ENCODE measurements at places on chromosomes 1 and 21.

GRCh38 chr1:235060607-235061470 lies 67.8 kb downstream of the TOMM20 start:
- DNase-seq, result no peak

DNA sequence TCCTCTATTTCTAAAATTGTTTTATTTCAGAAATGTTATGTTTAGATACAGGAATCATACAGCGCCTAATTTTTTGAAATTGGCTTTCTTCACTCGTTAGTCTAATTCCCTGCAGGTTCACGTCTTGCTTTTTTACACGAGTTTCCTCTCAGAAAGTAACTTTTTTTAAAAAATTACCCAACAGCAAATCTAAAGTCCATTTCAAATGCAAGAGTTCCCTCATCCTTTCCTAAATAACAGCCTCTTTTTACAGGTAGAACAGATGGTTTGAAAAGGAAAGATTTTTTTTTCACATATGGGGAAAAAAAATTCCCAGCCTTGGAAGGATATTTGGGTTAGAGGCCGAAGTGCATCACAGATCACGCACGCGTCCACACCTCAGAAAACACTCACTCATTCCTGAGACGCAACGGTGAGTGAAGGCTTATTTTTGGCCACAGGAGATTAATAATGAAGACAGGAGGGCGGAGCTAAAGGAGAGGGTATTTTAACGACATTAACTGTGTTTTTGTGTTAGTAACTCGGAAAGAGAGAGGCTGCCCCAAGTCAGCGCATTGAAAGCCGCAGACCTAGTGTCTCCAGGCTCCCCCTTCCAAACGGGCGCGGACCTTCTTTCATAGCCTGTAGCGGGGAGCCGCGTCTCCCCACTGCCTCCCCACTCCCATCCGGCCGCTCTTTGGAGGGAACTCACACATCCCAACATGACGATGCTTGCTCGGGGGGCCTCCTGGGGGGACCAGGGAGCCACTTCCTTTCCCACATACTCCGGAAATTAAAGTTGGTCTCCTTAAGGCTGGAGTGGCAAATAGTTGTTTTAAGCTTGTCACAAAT lies 969 bp upstream of the RIPK4 start:
- no peak for DNase-seq

DNA sequence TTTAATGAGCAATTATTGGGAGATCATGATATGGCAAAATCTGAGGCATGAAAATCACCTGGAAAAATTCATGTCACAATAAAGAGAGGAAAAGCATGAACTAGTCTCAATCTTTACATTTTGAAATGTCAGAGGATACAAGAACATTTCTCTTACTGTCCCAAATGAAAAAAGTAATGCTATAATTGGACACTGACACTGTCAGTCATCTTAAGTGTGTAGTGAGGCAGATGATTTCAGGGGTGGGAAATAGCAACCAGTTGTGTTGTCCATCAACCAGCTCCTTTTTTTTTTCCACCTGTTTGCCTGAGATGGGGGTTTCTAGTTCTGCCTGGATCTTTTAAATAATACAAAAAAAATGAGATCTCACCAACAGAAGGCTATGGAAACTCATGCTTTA lies 646.2 kb downstream of the KCNT2 start:
- DNase-seq, result no peak

GRCh38 chr21:38075833-38076587 lies 159.8 kb upstream of the KCNJ6 start:
- DNase-seq, result no peak

DNA sequence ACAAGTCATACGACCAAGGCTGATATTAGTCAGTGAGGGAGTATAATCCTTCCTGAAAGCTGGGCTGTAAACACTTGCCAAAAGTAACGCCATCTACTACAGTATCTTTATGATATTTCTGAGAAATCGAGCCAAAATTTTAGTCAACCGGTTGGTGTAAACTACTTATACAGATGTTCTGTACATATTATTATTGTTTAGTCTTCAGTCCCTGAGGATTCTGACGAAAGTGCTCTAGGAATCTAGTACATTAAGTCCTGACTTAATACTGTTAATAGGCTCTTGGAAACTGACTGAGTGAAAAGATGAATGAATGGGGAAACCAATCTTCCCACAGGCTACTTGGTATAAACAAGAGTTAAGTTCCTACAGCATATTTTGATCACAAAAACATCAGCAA lies 274.3 kb downstream of the USP25 start:
- DNase-seq, result no peak

DNA sequence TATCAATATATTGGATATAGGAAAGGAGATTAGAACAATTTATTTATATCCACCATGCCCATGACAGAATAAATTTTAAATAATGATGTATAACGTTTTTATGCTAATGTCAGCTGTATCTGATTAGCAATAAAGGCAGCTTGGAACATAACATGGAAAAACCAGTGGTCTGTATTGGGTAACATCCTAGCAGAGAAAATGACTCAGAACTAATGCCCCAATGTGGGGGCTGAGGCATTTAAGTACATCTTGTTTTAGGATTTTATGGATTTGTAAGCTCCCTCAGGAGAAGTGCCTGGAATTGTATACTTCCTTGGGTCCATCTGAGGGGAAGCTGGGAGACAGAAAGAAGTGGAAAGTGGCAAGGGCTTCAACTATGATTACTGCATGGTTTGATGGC lies 82.3 kb downstream of the HMCN1 start:
- no peak for DNase-seq

DNA sequence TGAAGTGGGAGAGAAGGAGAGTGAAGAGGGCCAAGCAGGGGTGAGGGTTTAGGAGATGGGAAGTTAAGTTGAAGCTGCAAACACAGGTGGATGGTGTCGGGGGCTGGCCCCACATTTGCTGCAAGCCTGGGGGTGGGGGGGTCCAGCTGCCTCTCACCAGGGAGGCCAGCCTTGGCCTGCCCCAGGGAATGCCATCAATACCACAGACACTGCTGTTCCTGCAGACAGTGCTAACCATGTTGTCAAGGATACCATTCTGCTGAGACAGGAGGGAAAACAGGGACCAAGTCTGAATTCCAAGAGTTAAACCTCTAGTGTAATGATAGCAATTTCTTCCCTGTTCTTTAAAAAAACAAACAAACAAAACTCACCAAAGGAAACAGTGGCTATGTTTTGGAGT lies 8.0 kb downstream of the MECR start:
- no peak for DNase-seq

DNA sequence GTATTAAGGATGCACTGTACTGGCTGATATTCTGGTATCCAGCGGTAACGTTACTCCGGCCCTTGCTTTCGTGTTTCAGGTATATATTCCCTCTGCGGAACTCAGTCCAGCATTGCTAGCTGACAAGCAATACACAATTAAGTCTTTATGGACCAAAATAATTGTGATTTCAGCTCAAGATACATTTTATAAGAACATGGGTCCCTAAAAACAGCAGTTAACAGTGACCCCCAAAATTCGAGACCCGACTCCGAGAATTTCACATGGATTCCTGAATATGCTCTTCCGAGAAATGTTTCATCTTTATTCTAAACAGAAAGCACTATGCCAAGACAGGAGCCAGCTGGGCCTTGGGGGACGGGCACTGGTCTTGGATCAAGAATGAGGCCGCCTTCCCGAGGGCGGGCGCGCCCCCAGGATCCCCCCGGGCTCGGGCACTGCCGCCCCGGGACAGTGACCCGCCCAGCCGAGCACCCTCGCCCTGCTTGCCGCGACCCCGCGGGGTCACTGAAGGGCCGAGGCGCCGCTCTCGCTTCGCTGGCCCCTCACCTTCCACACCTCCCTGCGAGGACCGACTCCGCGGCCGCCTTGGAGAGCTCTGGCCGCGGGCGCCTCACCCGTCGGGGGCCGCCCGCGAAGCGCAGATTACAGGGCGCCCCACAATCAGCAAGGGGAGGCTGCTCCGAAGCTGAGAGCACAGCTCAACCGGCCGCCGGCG lies 610 bp downstream of the SCYL3 start:
- no peak for DNase-seq

GRCh38 chr1:91830242-91831131 lies 55.5 kb downstream of the TGFBR3 start:
- DNase-seq, result no peak

- DNase-seq, result no peak
Measured at GRCh38 chr1:172411791-172412338, 8.6 kb upstream of the C1orf105 start.

GRCh38 chr21:43808832-43809251 lies 19.5 kb downstream of the RRP1 start:
- no peak for DNase-seq

DNA sequence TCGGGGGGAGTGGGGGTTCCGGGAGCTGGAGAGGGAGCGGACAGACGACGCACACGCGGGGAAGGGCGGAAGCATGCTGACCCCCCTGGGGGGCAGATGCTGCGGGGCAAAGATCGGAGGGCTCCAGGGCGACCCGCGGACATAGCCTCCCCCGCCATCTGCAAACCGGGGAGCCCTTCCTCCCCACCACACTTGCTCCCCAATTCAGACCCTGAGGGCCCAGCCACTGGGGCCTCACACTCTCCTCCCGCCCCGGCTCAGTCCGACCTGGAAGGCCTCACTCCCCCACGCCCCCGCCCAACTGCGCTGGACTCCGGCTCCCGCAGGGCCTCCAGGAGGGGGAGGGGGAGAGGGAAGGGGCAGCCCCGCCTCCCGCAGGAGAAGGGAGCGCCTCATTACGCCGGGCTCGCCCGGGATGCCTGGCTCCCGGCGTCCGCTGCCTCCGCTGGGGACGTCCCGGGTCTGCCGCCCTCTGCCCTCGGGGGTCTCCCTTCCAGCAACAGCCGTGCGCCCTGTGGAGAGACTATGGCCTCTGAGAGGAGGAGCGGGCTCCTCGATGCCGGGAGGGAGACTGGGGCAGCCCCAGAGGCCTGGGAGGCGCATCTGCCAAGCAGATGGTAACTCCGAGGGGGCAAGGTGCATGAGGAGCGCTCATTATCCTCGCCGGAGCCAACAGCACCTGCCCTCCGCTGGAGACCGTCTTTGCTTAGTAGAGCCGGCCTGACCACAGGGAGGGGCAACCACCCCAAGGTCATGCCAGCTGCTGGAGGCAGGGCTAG lies 636 bp upstream of the CAMK2N1 start:
- DNase-seq, result peak; percentile 20

DNA sequence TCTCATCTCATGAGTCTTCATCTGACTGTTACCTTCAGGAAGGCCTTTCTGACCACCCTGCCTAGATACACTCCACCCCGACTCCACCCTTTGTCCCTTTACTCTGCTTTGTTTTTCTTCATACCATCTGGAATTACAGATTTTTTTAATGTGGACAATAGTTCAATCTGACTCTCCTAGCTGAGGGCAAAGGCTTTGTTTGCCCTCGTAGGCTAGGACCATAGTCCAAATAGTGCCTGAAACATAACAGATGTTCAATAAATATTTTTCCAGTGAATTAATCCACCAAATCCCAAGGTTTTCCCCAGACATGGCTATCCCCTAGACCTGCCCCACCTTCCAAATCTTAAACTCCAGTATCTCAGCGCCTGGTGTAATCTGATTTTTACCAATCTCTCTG lies 176.5 kb upstream of the GJB5 start:
- DNase-seq, result no peak

GRCh38 chr1:24505816-24506215 lies 3.2 kb downstream of the RCAN3 start:
- DNase-seq, result no peak

GRCh38 chr21:18104802-18105201 lies 139.8 kb upstream of the CHODL start:
- DNase-seq, result no peak

DNA sequence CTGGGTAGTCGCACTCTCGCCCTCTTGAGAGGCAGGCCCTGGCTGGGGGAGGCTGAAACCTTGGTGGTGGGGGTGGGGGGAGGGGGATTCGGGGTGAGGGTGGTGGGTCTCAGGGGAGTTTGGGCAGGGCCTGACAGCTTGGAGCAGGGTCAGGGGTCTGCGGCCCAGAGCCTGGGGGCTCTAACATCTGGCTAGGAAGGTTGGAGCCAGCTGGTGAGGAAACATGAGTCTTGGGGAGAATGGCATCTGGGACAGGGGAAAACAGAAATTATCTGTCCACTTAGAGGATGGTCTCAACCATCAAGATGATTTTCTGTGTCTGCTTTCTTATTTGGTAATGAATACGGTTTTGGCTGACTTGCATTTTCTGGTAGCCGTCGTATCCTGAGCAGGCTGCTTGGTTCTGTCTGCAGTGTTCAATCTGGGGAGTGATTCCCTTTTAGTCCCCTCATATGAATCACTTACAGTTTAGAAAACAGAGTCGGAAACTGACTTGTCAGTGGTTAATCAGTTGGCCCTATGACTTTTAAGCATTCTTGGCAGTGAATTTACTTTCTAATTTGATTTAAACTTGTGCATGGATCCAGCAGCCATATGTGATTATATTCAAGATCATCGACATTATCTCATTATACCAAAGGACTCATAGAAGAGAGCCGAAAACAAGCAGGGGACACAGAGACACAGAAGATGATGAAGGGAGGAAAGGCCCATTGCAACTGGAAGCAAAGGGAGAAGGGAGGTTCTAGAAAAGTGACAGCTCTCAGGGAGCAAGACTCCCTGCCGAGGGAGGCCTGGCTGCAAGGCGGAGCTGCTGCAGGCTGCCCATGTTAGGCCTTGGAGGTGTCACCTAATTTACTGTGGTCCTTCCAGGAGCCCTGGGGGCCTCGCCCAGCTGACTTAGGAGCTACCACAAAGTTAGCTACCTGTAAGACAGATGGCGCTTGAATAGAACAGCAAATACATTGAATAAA lies 237.6 kb downstream of the SDCCAG8 start:
- no peak for DNase-seq

- no peak for DNase-seq
Measured at GRCh38 chr1:19439464-19440171, 45.7 kb downstream of the CAPZB start.

GRCh38 chr1:15172405-15173259 lies 19.1 kb downstream of the TMEM51 start:
- DNase-seq, result no peak

- DNase-seq, result no peak
Measured at GRCh38 chr1:100721526-100722207, 2.1 kb downstream of the VCAM1 start.

GRCh38 chr1:19054216-19054615 lies 97.7 kb upstream of the IFFO2 start:
- DNase-seq, result no peak

DNA sequence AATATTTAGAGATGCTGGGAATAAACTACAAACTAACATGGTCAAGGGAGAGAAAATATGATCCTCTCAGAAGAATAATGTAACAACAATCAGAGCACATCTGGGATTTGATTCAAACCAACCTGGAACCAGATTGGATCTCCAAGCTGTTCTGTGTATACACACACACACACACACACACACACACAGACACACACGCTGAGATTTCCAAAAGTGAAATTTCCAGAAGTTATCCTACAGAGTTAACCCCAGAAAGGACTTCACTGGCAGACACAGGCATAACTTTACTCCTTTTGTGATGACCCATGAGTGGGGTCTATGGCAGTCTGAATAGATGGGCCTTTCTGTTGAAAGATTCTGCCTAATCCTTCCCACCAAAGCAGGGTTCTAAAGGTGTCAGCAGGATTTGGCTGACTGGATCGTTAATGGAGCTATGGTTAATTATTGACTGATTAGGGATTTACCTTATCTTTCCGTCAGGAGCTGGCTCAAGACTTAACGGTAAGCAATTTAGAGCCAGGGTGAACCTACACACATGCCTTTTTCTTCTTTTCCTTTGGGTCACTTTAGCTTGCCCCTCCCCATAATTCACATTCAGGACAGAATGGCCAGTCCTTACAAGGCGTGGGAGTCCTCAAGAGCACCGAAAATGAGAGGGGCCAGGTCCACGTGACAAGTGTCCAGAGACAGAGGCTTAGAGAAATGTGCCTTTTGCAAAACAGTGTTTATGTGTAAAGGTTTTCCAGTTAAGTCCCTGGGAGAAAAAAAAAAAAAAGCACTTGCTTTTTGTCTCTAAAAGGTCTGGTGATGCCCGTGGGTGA lies 10.9 kb upstream of the PROX1 start:
- DNase-seq, result no peak

All from DMS79 (cell line).